ENCODE measurements at places on chromosomes 11 and 22. TPM values are rescaled to one million over a fixed set of nuclear protein-coding genes. Genes with fewer than 3 reads are reported as not detected.

GRCh38 chr11:124758355-124759265 is 3.5 kb downstream of the ESAM start:
- peak; percentile 95 for DNase-seq

DNA sequence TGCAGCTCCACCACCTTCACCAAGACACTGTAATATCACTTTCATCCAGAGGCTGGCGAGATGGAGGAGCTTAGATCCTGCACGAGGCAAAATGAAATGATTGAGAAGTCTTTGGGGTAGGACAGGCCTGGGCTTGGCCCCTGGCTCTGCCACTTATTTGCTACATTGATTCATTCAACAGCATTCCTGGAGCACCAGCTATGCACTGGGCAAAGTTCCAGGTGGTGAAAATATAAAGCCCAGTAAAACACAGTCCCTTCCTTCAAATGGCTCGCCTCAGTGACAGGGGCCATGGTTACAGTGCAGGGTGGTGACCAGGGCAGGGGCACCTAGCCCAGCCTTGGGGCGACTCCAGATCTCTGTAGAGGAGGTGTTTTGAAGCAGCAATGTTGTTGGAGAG is 19.7 kb downstream of the ALX4 start:
- no peak for DNase-seq

DNA sequence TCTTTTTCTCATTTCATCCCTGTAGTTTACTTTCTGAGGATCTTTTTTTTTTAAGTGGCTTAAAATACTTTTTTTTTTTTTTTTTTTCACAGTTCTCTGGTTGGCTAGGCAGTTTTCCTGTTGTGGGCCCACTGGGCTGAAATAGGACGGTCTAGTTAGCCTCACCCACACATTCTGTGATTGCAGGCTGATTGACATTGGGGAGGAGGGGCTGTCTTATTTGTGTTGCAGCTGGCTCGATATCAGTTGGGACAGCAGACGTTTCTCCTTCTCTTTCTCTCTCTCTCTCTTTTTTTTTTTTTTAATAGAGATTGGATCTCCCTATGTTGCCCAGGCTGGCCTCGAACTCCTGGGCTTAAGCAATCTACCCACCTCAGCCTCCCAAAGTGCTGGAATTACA is 6.9 kb downstream of the BCR start:
- DNase-seq, result no peak

GRCh38 chr22:30221121-30221992 is 25.2 kb downstream of the LIF start:
- DNase-seq, result peak; percentile 66

FKBP2 gene
- total RNA-seq, result 66.8 TPM

FGF4 gene
- not detected for total RNA-seq

DNA sequence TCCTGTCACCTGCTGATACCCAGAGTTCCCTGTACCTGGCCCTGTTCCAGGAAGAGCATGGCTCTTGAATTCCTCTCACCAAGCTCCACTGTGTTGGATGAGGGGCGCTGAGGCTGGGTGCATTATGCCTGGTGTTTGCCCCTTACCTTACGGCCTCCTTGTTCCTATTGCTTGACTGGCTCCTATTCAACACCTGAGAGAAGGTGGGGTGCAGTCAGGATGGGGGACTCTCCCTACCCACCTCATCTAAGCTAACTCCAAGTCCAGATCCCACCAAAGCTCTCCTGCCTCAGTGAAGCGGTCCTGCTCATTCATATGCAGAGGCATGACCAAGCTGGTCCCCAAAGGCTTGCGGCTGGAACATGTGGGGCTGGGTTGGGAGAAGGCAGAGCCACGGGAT is 35.8 kb upstream of the RIC3 start:
- DNase-seq, result no peak

PKNOX2 gene
- 1.3 TPM for total RNA-seq

DNA sequence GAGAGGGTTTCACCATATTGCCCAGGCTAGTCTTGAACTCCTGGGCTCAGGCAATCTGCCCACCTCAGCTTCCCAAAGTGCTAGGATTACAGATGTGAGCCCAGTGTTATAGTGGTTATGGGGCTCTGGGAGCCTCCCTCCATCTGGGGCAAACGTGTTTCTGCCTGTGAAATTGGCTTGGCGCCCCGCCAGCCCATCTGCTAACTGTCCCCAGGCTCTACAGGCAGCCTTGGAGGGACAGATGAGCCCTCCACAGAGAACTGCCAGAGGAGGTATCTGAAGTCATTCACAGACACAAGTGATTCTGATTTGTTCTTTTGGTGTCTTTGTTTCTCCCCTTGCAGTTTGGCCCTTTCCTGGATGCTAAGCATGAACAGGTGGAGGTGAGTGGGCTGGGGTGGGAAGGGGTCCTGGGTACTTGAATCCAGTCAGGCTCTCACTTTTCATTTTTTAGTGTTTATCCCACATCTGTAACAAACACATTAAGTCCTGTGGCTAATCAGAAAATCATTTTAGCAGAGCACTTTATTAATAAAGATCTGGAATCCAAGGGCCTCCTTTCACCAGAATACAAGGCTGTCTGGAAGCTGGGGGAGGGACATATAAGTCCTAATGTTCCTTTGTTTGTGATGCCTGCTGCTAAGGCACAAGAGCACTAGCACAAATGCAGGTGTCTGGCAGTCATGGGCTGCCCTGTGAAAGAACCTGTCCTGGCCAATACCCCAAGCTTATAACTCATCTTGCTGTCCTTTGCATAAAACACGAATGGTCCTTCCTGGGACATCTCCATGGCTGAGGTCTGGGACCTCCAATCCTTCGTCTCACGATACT is 25.7 kb upstream of the CDC42EP2 start:
- DNase-seq, result peak; percentile 58

HTATIP2 gene
- total RNA-seq, result 31.2 TPM

- DNase-seq, result peak; percentile 35
Observed at GRCh38 chr11:73152861-73153483, 10.9 kb upstream of the FCHSD2 start.

DNA sequence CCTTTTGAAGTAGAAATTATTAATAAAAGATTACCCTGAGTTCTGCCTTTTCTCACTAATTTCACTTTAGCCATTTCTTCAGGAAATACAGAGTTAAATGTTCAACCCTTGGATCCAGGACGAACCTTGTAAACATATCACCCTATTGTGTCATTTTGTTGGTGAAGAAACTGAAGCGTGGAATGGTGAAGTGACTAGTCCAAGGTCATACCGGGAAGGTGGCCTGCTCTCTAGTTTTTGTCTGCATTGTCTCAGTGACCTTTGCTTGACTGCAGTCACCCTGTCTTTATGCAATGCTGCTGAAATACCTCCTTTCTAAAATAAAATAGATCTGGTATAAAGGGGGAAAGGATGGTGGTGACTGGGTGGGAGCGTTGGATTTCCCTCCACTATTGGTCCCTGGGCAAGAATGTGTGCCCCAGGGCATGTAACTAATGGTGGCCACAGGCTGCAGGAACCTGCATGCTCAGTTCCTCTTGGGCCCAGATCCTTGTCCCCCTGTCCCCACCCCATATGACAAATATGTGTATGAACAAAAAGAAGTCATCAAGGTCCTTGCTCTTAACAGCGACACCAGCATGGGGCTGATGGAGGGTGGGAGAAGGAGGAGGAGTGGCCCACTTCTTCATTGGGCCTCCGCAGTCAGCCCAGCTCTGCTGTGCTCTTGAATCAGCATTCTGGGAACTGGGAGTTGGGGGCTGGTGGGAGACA is 977 bp upstream of the SORL1-AS1 start:
- no peak for DNase-seq

DNA sequence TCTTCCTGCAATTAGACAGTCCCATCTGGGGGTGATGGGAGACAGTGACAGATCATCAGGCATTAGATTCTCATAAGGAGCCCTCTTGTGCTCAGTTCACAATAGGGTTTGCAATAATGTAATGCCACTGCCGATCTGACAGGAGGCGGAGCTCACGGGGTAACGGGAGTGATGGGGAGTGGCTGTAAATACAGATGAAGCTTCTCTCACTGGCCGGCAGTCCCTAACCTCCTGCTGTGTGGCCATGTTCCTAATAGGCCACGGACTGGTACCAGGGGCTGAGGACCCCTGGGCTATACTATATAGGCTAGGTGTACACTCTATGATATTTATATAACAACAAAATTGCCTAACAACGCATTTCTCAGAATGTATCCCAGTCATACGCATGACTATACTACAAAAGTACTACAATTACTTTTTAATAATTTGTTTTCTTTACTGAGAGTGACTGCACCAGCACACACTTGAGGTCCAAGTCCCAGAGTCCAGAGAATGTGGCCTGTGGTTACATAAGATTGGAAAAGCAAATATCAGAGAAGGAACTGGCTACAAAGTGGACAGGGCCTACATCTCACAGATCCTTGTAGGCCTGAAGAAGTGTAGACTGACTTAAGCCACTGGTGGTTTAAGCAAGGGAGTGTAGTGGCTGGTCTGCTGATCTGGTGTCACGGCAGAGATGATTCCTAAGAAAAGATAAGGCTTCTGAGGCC is 200.0 kb downstream of the LARGE1 start:
- peak; percentile 60 for DNase-seq

NAV2 gene
- 4.9 TPM for total RNA-seq

DNA sequence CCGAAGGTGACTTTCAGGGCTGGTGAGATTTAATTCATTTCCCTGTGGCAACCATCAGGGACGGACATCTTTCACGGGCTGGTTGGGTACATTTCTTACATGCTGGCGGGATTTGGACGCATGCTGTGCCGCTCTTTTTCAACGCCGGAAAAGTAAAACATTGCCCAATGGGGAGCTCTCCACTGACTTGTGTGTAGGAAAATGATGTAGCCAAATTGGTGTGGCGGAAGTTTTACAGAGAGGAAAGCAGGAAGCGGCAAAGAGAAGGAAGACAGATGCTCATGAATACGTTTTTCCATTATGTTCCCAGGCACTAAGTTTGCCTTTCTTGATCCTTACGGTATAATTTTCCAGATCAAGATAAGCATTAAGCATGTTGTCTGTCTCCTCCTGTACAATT is 375.8 kb downstream of the NTM start:
- DNase-seq, result no peak

DNA sequence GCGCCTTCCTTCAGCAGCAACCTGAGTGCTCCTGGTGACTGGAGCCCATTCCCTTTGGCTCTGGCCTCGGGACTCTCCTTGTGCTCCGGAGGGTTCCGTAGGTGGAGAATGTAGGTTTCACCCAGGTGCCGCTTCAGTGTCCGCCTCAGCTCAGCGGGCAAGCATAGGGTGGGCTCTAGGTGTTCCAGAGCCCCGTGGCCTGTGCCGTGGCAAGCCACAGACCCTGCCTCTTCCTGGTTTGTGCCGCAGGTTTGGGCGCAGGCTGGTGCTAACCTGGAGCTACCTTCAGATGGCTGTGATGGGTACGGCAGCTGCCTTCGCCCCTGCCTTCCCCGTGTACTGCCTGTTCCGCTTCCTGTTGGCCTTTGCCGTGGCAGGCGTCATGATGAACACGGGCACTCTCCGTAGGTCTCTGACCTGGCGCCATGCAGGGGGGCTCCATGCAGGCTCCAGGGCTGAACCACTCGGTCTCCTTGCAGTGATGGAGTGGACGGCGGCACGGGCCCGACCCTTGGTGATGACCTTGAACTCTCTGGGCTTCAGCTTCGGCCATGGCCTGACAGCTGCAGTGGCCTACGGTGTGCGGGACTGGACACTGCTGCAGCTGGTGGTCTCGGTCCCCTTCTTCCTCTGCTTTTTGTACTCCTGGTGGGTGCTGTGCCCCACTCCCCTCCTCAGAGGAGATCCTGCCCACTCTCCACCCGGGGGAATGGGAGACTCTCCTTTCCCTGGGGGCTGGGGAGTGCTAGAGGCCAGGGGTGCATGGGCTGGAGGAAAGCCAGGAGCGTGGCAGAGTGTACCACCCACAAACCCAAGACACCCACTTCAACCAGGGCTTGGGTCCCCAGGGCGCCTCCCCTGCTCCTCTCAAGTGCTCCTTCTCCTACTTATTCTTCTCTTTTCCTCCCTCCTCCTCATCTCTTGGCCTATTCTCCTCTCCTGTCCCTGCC is 2.4 kb downstream of the SLC22A12 start:
- no peak for DNase-seq

GVQW3 gene
- 24.1 TPM for total RNA-seq

DNA sequence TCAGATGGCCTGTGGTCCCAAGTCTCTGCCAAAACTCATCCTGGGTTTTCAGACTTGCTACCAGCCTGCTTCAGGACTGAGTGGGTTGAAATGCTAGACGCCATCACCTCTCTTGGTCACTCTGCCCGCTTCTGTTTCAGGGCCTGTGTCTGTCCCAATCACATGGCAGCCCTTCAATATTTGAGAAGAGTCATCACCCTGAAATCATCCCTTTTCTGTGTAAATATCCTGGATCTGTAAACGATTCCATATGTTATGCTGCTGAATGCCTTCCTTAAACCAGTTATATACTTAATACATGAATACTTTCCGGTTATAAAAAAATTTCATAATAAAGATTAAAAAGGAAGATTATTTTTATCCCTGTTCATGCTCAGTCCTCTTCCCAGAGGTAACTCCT is 39.8 kb upstream of the TLCD5 start:
- DNase-seq, result no peak

CRYBA4 gene
- not detected for total RNA-seq

DNA sequence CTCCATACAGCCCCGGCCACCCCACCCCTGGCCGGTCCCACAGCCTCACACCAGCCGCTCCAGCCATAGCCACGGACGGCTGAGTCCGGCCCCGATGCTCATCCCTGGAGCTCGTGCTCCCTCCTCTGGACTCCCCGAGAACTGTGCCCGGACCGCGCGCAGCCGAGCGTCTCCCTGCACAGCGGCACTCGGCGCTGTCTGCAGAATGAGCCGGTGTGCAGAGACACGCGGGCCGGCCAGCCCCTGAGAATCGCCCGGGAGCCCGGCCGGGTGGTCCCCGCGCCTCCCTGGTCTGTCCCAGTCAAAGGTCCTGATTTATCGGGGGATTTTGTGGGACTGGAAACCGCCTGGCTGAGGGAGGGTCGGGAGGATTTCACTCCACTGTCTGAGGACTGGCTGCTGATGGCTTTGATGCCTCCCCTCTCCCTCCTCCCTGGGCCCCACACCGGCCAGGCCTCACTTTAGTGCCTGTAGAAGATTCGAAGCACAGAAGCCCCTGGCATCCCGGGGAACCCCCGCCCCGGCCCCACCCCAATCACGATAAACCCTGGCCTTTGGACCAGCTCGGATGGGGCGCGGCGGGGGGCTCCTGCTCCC is 102.7 kb downstream of the BRD1 start:
- DNase-seq, result peak; percentile 79

DNA sequence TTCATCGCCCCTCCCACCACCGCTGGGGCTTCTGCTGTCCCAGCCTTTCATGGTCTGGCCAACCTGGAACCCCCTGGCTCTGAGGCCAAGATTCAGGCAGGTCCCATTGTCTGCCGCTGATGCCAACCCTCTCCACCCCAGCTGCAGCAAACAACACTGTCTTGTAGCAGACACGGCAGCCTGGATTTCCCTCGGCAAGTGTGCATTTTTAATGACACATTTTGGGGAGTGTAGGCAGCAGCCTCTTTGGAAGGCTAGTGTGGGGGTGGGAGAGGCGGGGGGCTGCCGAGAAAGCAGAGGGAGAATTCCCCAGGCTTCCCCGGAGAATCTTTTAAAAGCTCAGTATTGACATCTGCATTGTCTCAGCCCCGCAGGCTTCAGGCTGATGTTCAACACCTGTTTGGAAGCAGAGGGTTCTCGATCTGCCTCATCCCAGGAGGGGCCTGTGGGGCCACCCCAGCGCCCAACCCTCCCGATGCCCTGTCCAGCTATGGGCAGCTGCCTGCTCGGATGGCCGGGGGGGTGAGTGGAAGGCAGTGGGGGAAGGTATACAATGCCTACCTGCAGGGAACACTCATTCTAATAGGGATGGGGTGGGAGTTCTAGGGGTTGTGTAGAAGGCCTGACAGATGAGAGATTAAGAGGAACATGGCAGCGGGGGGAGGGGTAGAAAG is 41.5 kb downstream of the NECTIN1 start:
- no peak for DNase-seq

- DNase-seq, result no peak
Observed at GRCh38 chr11:79025622-79026021, 415.2 kb downstream of the TENM4 start.

- DNase-seq, result peak; percentile 6
Observed at GRCh38 chr11:28808771-28809170, 700.6 kb downstream of the METTL15 start.

Measured in stomach (tissue), 19 donors.